ENCODE measurements at places on chromosomes 6 and 20.

DNA sequence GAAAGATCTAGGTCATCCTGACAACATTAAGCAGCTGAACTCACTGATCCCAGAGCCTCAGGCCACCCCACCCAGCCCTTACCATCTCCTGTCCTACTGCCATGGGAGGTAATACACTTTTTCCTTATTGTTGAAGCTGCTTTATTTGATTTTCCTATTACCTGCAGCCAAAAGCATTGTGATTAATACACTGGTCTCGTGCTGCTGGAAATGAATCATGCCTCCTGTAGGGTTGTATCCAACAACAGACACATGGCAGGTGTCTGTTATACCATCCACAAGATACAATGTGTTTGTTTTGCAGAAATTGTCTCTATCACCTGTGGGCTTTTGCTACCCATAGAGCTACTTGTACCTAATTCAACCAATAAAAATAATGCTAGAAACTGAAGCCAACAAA lies 34.2 kb downstream of the MYLIP start:
- DNase-seq = no peak

- DNase-seq = no peak
Observed at GRCh38 chr6:47355496-47355895, 45.8 kb upstream of the TNFRSF21 start.

DNA sequence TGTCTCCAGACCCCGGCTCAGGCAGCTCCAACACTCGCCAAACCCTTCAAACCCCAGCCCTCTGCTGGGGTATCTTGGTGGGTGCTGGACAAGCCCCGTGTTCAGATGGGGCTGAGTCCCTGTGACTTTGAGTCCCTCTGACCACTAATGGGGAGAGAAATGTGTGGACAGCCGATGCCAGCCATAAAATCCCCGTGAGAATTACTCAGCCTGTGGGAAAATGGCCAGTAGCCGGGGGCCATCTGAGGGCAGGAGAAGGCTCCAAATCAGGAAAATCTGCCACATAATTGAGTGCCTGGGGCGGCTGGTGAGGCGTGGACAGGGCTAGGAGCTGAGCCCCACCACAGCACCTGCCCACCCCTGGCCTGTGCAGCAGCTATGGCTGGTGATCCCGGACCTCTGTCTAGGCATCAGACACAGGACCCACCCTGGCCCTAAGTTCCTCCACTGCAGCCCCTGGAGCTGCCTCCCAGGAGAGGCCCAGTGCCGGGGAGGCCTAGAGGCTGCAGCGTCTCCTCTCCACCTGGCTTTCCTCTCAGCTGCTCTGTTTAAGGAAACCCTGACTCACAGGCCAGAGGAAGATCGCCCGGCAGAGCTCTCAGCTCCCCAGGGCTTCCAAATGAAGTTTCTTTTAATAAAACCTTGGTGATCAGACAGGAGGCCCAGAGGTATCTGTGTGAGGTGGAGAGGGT lies 53.7 kb upstream of the SLCO4A1 start:
- no peak for DNase-seq

DNA sequence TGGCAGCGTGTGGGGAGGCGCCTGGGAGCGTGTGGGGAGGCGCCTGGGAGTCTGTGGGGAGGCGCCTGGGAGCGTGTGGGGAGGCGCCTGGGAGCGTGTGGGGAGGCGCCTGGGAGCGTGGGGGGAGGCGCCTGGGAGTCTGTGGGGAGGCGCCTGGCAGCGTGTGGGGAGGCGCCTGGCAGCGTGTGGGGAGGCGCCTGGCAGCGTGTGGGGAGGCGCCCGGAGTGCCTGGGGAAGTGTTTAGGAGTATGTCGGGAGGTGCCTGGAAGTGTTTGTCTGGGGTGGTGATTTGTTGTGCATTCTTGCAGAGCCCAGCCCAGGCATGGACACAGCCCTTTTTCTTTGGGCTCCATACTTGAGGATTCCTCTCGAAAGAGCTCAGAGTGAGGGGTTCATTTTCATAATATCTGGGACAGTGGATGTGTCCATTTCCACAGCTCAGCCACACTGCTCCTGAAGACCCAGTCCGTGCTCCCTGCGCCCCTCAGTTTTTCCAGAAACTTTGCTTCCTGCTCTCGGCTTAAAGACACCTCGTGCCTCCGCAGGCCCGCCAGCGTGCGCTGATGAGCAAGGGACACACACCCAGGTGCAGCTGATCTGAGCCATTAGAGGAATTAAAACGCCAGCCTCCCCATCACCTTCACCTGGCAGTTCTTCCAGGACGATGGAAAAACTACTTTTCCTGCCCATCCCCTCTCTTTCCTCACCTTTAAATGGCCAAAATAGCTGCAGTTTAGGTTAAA lies 172.2 kb upstream of the THBS2 start:
- DNase-seq = no peak

DNA sequence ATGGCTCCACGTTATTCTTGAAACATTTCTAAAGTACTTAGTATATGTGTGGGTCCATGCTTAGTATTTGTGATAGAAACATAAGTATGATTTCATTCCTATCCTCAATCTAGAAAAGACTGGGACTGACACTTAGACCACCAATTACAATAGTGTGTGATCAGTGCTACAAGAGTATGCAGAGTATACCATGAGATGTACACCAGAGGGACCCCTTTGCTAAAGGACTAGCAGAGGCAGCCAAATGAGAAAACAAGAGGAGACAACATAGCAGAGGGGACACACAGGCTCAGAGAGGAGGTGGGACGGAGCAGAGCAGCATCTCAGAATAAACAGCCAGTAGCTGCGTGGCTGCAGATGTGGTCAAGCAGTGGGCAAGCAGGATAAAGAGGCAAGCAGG lies 21.0 kb downstream of the RMND1 start:
- no peak for DNase-seq

GRCh38 chr6:119677384-119677783 lies 327.8 kb upstream of the MAN1A1 start:
- DNase-seq = no peak

DNA sequence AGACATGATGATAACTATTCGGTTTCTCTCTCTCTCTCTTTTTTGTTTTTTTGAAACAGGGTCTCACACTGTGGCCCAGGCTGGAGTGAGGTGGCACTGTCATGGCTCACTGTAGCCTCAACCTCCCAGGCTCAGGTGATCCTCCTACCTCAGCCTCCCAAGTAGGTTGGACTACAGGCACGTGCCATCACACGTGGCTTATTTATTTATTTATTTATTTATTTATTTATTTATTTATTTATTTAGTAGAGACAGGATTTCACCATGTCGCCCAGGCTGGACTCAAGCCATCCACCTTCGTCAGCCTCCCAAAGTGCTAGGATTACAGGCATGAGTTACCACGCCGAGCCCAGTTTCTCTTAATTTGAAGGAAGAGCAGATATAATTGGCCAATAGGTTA lies 427.9 kb upstream of the JAG1 start:
- DNase-seq = no peak

DNA sequence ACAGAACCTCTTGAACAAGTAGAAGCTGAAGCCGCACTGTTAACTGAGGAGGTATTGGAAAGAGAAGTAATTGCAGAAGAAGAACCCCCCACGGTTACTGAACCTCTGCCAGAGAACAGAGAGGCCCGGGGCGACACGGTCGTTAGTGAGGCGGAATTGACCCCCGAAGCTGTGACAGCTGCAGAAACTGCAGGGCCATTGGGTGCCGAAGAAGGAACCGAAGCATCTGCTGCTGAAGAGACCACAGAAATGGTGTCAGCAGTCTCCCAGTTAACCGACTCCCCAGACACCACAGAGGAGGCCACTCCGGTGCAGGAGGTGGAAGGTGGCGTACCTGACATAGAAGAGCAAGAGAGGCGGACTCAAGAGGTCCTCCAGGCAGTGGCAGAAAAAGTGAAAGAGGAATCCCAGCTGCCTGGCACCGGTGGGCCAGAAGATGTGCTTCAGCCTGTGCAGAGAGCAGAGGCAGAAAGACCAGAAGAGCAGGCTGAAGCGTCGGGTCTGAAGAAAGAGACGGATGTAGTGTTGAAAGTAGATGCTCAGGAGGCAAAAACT lies 40.1 kb downstream of the ZBTB2 start:
- no peak for DNase-seq

DNA sequence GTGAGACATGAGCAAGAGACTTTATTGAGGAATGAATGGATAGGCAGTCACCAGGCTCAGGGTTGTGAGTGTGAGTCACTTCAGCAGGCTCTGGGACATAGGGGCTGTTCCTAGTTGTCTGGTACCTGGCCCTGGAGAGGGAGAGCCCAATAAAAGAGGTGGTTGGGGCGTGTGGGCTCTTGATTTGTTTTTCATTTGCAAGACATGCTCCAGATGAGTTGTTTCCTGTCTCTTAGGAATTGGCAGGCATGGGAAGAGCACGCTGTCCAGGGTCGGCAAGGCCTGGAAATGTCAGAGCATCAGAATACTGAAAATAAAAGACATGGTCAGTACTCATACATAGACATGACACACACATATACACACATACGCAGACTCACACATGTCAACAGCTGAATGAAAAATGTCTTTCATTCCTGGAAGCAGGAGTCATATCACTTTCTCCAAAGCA lies 166.3 kb upstream of the SULF2 start:
- DNase-seq = no peak

GRCh38 chr6:110703906-110704594 lies 111.2 kb downstream of the CDK19 start:
- no peak for DNase-seq

- DNase-seq = peak; percentile 58
Observed at GRCh38 chr6:1868561-1869261, 259.0 kb downstream of the FOXC1 start.

DNA sequence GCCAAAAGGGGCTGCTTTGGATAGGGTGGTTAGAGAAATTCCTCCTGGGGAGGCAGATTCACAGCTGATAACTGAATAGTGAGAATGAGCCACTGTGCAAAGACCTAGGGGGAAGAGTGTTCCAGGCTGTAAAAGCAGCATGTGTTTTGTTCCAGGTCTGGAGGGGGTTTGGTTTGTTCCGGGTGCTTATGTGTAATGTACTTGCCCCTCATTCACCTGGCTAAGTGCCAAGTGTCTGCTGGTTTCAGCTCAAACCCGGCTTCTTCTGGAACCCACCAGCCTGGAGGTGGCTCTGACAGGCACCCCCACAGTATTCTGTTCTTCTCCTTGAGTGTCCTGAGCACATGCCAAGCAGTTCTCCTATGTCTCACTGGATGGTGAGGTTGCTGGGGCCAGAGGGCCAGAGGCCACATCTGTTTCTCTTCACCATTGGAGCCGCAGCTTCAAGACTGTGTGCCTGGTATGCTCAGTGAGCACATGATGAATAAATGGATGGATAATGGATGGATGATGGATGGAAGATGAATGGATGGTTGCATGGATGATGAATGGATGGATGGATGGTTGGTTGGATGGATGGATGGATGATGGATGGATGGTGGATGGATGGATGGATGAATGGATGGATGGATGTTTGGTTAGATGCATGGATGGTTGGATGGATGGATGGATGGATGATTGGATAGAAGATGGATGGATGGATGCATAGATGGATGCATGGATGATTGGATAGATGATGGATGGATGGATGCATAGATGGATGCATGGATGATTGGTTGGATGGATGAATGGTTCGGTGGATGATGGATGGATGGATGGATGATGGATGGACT lies 227.6 kb downstream of the BMP7 start:
- DNase-seq = no peak

- no peak for DNase-seq
Observed at GRCh38 chr6:147156799-147157382, 47.3 kb upstream of the STXBP5 start.

DNA sequence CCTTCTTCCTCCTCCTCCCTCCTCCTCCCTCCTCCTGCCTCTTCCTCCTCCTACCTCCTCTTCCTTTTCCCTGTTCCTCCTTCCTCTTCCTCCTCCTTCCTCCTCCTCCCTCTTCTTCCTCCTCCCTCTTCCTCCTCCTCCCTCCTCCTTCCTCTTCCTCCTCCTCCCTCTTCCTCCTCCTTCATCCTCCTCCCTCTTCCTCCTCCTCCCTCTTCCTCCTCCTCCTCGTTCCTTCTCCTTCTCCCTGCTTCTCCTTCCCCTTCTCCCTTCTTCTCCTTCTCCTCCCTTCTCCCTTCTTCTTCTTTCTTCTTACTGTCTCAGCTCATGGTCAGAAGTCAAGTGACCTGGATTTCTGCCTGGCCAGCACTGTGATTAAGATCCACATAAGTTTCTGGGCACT lies 7.7 kb downstream of the MAS1 start:
- no peak for DNase-seq

DNA sequence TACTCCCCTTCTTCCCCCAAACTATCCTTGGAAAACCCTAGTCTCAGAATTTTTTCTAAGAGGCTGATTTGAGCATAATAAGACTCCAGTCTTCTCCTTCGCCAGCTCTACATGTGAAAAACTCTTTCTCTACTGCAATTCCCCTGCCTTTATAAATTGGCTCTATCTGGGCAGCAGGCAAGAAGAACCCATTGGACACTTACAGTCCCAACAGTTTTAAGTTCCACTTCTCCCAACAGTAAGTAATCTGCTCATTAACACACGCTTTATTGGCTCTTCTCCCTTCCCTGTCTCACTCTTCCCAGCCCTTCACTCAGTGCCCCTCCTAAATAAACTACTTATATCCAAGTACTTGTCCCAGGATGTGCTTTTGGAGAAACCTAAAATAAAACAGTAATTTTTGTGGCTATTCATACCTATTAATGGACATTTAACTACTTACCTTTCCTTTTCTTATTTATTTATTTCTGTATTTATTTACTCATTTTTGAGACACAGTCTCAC lies 11.1 kb upstream of the DDR1 start:
- no peak for DNase-seq

- DNase-seq = no peak
Observed at GRCh38 chr20:3404402-3404801, 3.1 kb downstream of the DNAAF9 start.

- no peak for DNase-seq
Observed at GRCh38 chr6:40992746-40993145, 46.3 kb downstream of the UNC5CL start.

- peak; percentile 69 for DNase-seq
Observed at GRCh38 chr20:36645998-36646397, at the start of gene SLA2. TSS of gene SLA2 (minus strand) at chr20:36646196. CDS start at chr20:36641335, 4,861 bp downstream.

DNA sequence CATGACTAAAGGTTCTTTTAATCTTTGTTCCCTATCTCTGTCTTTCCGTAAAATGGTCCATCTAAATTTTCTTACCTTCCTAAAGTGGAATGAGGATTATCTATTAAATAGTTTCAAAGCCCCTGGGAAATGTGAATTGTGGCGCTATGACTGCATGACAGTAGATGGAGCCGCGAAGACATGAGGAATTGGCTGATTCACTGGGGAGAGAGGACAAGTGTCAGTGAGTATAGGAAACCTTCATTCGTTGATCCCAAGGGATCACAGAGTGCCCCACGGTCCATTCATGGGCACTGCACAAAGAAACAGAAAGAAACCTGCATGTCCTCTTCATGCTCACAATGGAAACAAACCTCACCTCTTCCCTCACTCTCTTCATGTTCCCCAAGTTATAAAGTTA lies 479.3 kb upstream of the BTBD3 start:
- DNase-seq = no peak

Measured in GM20000 (cell line).